ENCODE measurements at places on chromosomes 6 and 20. TPM values are rescaled to one million over a fixed set of nuclear protein-coding genes. Genes with fewer than 3 reads are reported as not detected.

TFAP2A gene
- polyA plus RNA-seq, result 0.03 TPM

NT5E gene
- 13.2 TPM for polyA plus RNA-seq

KCNG1 gene
- polyA plus RNA-seq, result 0.22 TPM

COMMD7 gene
- polyA plus RNA-seq, result 57.9 TPM

NUS1 gene
- polyA plus RNA-seq, result 17.0 TPM

MLN gene
- not detected for polyA plus RNA-seq

GCNT2 gene
- 0.86 TPM for polyA plus RNA-seq

FNDC11 gene
- polyA plus RNA-seq, result 0.17 TPM

TP53TG5 gene
- not detected for polyA plus RNA-seq

BCLAF1 gene
- polyA plus RNA-seq, result 27.9 TPM

ENPP5 gene
- polyA plus RNA-seq, result 0.58 TPM

F13A1 gene
- 8.7 TPM for polyA plus RNA-seq

COL9A1 gene
- polyA plus RNA-seq, result 0.31 TPM

FRS3 gene
- polyA plus RNA-seq, result 6.9 TPM

BACH2 gene
- polyA plus RNA-seq, result 0.53 TPM

SRMS gene
- 0.06 TPM for polyA plus RNA-seq

ZGPAT gene
- polyA plus RNA-seq, result 33.0 TPM

GLP1R gene
- polyA plus RNA-seq, result 2.0 TPM

TRIM15 gene
- polyA plus RNA-seq, result not detected

HSF2 gene
- 3.1 TPM for polyA plus RNA-seq

NR2E1 gene
- polyA plus RNA-seq, result 0.02 TPM

PLAGL2 gene
- 2.5 TPM for polyA plus RNA-seq

SIM1 gene
- polyA plus RNA-seq, result 0.93 TPM

TIAM2 gene
- polyA plus RNA-seq, result 6.0 TPM

KIF16B gene
- 8.7 TPM for polyA plus RNA-seq
